ENCODE measurements at places on chromosomes 1 and 21.

DNA sequence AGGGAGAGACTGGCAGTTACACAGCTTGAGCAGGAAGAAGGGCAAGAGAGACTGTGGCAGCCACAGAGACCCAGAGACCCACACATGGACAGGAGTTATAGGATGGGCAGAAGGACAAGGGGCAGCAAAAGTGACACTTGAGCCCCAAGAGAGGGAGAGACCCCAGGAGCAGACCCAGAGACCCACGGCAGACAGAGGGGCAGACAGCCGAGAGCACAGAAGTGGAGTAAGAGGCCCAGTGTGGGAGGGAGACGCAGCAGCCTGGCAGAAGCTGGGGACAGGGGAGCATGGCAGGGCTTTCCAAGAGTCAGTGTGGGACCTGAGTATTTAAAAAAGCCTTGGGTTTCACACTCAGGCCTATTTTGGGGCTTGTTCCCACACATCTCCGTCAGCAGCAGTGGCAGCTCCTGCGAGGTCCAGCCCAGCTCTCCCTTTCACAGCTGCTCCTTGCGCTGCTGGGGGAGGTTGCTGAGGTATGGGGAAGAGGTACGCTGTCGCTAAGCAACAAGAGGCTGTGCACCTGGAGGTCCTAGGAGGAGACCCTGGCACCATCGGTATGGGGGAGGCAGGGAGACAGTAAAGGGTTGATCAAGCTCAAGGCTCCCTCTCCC is 9.0 kb upstream of the MEF2D start:
- no peak for DNase-seq

DNA sequence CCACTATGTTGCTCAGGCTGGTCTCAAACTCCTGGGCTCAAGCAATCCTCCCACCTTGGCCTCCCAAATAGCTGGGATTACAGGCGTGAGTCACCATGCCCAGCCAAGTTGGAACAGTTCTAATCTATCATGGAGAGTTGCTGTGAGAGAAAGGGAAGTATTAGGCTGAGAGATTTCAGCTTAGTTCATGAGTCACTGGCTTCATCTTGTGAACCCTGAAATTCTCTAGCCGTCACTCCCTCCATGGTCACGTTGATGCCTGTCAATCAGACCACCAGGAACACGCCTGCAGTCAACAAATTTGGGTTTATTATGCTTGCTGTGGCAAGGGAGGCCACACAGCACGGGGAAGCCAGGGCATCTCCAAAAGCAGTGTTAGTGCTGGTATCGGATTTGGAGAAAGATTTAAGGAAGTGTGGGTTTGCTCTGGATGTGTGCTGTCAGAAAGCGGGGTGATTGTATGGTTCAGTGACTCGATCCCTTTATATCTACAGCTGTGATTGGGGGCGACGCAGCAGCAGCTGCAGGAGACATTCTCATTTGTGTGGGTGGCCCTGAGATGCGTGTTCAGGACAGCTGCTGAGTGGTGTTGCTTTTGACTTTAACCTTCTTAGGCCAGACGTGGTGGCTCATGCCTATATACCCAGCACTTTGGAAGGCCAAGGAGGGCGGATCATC is 18.7 kb downstream of the UQCRHL start:
- DNase-seq, result no peak

GRCh38 chr1:234926264-234926558 is 202.4 kb downstream of the TOMM20 start:
- DNase-seq, result no peak

GRCh38 chr1:193634470-193634869 is 448.1 kb upstream of the B3GALT2 start:
- no peak for DNase-seq

DNA sequence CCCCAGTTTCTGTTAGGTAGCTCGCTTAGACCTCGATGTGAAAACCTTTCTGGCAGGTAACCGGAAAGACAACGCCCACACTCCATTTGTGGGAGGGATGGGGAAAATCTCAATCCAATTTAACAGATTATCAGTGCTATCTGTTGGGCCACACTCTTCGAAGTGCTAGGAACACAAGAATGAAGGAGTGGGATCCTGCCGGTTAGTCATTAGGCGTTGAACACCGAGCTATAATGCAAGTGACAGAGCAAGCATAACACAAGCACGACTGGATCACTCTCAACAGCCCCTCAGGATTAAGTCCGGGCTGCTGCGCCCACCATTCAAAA is 531 bp downstream of the SNIP1 start:
- no peak for DNase-seq

GRCh38 chr1:243740255-243740999 is 109.6 kb downstream of the AKT3 start:
- no peak for DNase-seq

GRCh38 chr1:202625416-202626360 is 84.6 kb downstream of the SYT2 start:
- DNase-seq, result peak; percentile 56

GRCh38 chr1:12229386-12229834 is 420 bp upstream of the VPS13D start:
- DNase-seq, result no peak

- DNase-seq, result no peak
These were observed 168.3 kb upstream of the SGIP1 start for GRCh38 chr1:66365635-66366034.

GRCh38 chr1:187787736-187788135 is 959.0 kb downstream of the PLA2G4A start:
- DNase-seq, result no peak
